Renal pelvis (tissue), 12 donors: ENCODE measurements at places on chromosomes 7 and 10. TPM values are rescaled to one million over a fixed set of nuclear protein-coding genes. Genes with fewer than 3 reads are reported as not detected.

DNA sequence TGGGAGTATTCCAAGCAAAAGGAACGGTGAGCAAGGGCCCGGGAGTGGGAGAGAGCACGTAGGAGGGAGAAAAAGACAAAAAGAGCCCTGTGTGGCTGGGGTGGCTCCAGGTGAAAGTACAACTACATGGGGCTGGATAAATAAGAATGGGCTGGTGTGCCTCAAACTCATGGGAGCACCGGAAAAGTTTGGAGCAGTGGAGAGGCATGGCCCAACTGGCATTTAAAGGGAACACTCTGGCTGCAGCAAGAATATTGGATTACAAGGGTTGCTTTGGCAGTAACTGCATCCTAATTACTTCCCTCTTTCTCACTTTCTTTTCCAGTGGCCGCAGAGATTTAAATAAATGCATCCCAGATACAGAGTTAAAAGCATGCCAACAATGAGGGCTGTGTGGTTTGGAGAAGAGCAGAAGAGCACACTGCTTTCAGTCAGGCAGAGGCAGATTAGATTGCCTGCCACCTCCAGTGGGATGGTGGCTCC, 39.1 kb upstream of the HERPUD2 start:
- DNase-seq = no peak

DNA sequence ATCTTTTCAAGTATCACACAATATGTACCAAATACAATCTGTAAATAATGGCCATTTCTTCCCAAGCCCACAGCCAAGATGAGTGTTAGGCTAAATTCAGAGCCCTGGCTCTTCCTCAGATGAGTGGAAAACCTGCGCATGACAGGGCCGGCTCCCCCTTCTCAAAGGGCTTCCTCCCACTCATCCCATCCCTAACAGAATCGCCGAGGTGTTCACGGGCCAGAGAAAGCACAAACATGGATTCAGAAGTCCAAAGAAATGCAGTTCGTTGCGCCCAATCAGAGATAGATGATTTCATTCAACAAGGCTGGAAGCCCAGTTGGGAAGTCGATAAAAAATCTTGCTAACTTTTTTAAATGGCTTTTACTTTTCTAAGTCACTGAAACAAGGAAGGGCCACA, 121.8 kb downstream of the UBE2H start:
- DNase-seq = no peak

The IKZF1 gene
- 1.8 TPM for polyA plus RNA-seq

GRCh38 chr10:88952647-88953111, at the start of gene ACTA2:
ACTA2 (minus strand) TSS chr10:88952773; CDS start chr10:88948930, 3,843 bp downstream.
- DNase-seq = no peak

The PRPS1L1 gene
- polyA plus RNA-seq = not detected

DNA sequence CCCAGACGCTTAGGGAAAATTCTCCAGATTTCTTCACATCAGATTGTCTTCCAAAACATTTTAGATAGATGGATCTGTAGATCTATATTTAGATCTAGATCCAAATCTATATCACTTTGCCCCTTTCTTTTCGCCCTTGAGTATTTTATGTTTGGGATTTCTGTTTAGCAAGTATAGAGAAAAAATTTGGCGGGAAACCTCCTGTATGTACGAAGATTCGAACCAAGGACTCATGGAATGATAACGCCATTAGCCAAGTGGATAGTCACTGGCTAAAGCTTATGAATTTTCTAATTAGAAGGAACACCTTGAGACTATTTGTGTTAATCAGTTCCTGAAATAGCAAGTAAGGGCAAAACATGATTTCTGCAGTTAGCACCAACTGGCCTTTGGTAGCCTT, 1.2 kb downstream of the THNSL1 start:
- DNase-seq = no peak

The TWIST1 gene
- 5.3 TPM for polyA plus RNA-seq
